ENCODE measurements at places on chromosomes 1 and 21.

DNA sequence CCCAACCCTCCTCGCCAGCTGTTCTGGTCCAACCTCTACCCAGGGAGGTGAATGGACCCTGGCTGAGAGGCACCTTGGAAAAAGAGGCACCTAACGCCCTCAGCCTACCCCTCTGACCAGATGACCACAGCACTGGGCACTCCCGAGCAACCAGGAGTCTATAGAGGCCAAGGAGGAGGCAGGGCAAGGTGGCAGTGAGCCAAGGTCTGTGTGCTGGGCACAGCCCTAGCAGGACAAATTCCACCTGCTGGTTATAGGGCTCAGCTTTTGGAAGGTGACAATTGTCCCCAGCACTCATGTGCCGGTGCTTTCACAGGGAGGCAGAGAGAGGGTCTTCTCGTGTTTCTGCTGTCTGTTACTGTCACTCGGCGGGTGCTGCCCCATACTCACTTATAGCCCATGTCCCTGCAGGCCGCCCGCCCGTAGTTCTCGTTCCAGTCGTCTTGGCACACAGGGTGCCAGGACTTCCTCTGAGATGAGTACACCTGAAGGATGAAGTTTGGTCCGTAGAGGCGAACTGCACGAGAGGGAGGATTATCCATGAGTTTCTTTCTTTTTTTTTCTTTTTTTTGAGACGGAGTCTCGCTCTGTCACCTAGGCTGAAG, 27.8 kb downstream of the TMPRSS2 start:
- DNase-seq, result no peak

DNA sequence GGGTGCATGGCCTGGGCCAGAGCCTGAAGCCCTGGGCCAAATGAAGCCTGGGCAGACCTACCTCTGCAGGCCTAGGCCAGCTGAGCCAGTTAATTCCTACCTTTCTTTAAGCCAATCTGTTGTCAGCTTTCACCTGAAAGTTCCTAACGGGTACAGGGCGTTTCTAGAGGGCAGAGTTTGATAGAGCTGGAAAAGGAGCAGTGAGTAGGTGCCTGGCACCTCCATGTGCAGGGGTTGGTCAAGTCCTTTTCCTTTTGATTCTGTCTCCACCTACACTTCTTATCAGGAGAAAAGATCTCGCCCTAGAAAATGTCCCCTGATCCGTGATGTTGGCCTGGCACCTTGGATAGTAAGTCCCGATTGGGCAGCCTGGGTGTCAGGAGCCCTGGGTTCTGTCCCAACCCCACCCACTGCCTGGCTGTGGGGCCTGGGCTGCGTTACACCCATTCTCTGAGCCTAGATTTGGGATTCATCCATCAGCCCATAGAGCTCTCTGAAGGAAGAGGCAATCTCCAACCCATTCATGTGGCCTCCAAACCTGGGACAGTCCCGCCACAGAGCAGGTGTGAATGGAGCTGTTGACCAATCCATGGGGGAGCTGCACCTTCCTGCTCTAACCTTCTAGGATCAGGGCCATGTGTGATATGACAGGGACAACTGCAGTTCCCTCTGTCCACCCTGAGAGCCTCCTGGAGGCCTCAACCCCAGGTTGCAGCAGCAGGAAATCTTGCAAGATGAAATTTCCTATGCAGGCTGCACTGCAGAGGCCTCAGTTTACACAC, 304.3 kb downstream of the MATN1 start:
- no peak for DNase-seq

- no peak for DNase-seq
These were observed 314.9 kb downstream of the KIF26B start for GRCh38 chr1:245469734-245470133.

DNA sequence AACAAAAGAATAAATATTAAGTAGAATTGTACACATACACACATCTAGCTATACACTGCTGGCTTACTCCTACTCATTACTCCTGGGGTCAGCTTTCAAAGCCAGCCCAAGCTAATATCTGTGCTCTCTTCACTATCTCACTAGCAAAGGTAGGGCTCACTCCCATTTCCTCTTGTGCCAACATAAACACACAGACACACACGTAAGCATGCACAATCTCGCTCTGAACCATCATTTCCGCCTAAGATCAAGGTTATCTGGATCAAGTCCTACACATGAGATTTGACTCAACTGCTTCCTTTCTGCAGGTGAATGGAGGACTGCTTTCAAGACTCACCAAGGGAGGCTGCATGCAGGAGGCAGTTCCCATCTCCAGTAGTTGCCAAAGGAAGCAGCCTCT, 28.8 kb upstream of the MTMR11 start:
- DNase-seq, result peak; percentile 14

- no peak for DNase-seq
These were observed 912 bp upstream of the PKNOX1 start for GRCh38 chr21:42973309-42973990.

GRCh38 chr1:112720800-112721199, 5.7 kb upstream of the PPM1J start:
- DNase-seq, result no peak

DNA sequence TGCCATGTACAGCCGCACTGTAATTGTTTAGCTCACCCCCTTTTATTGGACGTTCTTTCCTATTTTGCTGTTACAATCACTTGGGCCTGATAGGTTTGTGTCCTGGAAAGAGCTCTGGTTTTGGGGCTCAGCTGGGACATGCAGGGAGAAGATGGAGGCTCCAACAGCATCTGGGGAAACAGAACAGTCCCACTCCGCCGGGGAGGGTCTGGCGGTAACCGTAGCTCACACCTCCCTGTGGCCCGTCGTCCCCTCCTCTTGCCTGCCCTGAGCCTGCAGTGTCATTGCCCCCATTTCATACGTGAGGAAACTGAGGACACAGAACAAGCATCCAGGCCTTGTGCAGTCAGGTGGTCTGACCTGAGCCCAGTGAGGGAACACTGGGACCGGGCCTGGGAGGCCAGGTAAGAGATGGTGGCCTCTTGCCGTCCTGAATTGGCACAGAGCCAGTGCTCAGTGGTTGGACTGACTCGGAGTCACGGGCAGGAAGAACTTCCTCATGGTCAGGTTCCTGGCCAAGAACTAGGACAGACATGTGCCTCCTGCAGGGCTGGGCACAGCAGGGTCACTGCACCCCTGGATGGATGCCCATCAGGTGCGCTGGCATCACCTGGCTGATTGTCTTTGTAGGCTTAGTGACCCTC, 41.8 kb downstream of the S100B start:
- no peak for DNase-seq

DNA sequence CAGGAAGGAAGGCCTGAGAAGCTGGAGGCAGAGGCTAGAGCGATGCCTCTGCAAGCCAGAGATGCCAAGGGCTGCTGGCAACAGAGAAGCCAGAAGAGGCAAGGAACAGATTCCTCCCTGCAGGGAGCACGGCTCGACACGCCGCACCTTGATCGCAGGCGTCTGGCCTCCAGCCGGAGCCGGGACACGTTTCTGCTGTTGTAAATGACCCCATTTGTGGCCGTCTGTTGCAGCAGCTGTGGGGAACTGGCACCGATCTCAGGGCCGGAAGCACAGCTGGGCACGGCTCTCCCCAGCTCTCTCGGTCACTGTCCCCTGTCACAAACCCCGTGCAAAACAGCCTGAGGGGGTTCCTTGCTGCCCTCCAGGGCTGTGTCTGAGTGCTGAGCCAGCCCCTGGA, 59.6 kb downstream of the SIK1 start:
- no peak for DNase-seq

Measured in activated CD4-positive, alpha-beta T cell treated with anti-CD3 and anti-CD28 coated beads, Interleukin-2, amount 50 U/mL, for 16 hours (primary cell).